DMS79 treated with DMSO at 0.1 percent for 48 hours (cell line): ENCODE measurements at places on chromosomes 4 and X.

- DNase-seq, result no peak
Observed at GRCh38 chr4:94634271-94634670, 123.5 kb upstream of the BMPR1B start.

DNA sequence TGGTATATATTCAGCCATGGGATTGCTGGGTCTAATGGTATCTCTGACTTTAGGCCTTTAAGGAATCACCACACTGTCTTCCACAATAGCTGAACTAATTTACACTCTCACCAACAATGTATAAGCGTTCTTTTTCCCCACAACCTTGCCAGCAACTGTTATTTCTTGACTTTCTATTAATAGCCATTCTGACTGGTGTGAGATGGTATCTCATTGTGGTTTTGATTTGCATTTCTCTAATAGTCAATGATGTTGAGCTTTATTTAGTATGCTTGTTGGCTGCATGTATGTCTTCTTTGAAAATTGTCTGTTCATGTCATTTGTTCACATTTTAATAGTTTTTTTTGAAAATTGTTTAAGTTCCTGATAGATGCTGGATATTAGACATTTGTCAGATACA is 235.2 kb downstream of the HEPH start:
- no peak for DNase-seq

DNA sequence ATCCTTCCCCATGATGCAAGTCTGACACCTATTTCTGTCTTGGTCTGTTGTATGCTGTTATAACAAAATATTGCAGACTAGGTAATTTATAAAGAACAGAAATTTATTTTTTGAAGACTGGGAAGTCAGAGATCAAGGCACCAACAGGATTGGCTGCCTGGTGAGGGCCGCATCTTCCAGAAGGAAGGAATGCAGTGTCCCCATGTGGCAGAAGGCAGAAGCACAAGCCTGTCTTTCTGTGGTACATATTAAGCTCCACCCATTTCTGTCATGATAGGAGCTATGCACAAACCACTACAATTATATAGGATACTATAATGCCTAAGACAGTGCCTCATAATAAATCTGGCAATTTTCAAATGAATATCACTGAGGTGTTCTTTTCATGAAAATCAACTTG is 502.3 kb upstream of the DIAPH2 start:
- DNase-seq, result no peak

DNA sequence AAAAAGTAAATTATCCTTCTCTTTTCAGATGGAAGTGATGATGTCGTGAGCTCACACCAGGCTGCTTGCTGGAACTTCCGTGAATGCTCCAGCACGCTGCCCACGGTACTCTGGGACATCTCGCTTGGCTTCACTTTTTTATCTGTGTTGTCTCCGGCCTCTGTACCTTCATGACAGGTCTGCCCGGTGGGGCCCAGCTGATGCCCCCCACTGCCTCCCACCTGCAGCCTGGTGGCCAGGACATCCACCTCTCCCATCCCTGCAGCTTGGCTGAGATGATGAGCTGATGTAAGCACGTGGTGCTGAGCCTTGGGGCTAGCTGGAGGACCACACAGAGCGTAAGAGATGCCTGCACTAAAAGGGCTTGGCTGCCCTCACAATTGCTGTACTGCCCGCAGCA is 59.0 kb upstream of the HELT start:
- no peak for DNase-seq

GRCh38 chrX:16335181-16335580 is 167.9 kb downstream of the MAGEB17 start:
- no peak for DNase-seq

GRCh38 chrX:104430072-104430741 is 135.8 kb upstream of the IL1RAPL2 start:
- no peak for DNase-seq

GRCh38 chrX:152823657-152824056 is 6.9 kb downstream of the CETN2 start:
- DNase-seq, result no peak

GRCh38 chr4:181685911-181686310 is 557.3 kb upstream of the TENM3 start:
- DNase-seq, result no peak

DNA sequence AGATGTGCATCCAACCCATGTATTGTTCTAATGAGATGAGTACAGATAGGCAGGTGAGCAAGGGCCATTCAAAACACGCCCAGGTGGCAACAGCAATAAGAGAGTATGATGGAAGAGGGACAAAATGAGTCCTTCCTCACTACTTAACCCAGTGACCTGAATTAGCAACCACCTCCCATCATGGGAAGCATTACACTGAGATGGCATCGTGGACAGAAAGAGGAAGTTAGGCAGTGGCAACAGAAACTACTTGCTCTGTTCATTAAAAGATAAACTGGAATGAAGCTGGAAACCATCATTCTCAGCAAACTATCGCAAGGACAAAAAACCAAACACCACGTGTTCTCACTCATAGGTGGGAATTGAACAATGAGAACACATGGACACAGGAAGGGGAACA is 17.2 kb downstream of the RXFP1 start:
- no peak for DNase-seq

DNA sequence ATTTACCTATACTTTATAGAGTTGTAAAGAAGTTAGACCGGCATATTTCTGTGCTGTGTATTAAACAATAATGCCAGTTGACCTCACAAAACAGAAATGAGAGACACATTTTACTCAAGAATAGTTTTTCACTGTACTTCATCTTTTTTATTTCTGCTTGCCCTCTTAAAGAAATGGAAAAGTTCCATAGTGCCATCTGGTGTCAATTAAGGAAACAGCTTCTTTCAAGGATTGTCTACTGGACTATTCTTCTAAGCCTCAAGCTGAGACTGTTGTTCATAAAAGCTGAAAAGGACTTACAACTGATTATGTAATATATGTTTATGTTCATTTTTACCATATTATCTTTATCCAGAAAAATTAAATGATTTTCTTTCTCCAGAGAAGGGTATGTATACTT is 1523.7 kb downstream of the ARAP2 start:
- no peak for DNase-seq

DNA sequence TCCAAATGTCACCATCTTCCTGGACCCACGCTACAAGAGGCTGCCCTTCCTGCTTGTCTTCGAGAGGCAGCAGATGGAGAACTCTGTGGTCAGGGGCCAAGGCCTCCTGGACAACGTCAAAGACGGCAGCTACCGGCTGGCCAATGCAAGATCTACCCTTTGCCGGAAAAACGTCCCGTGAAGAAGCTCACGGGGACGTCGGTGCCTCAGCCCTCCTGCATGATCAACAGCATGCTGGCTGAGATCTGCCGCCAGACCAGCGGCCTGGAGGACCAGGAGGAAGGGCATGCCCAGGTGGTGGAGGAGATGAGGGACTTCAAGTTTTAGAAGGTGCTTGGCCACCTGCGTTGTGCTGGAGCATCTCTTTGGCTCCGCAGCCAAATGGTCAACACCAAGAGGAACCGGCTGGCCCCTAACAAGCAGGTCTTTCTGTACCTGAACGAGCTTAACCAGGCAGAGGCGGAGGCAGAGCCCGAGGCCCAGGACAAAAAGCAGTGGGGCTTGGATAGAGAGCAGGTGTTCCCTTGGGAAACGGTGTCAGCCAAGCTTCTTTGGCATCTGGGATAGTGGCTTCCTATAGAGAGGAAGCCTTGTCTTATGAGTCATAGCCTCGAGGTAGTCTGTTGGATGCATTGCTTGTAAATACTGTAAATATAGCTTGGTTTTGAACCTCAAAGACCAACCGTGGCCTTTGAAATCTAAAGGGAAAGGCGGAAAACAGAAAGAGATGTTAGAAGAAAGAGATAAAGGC is 94.8 kb upstream of the ELOVL6 start:
- no peak for DNase-seq
